ENCODE measurements at places on chromosomes 7 and 10.

- no peak for DNase-seq
Measured at GRCh38 chr7:100654908-100655831, 1.1 kb downstream of the ACTL6B start.

DNA sequence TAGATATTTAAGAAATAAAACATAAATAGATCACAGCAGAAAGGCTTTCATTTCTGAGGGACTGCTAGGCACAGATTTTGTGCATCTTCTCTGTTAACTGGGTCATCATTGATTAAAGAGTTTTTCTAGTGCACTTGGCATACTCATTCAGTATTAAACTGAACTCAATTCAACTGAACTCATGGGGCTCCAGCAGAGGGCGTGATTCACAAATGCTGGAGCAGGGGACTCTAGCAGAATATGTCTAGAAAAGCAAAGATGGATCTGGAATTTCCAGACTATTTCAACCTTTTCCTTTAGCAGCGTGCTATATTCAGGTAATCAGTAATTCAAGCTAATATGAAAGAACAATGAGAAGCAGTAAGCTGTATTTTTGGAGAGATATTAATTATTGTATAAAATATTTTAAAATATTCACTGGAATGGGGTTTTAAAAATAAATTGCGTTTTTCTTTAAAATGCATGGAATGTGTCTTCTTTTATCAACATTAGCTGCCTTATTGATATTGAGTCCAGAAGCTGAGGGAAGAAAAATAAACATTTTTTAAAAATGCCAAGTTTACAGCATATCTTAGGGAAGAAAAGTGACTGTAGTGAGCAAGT is 296.8 kb upstream of the CACNA2D1 start:
- DNase-seq, result peak; percentile 71

DNA sequence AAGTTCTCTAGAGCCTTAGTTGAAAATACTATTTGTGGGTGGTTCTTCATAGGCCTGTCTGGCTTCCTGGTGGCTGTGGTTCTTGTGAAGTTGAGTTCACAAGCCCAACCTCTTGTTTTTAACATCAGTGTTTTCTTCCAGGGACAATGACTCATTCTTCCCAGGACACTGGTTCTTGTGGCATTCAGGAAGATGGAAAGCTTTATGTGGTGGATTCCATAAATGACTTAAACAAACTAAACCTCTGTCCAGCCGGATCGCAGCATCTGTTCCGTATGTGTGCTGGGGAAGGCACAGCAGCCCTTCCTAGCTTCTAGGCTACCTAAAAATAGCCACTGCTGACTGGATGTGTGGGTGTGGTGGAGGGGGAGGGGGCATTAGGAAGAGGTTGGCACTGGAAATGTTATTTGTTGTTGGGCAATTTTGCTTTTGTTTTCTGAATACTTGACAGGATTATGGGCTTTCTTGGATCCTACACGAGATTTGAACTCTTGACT is 3.9 kb downstream of the LSMEM1 start:
- DNase-seq, result no peak

DNA sequence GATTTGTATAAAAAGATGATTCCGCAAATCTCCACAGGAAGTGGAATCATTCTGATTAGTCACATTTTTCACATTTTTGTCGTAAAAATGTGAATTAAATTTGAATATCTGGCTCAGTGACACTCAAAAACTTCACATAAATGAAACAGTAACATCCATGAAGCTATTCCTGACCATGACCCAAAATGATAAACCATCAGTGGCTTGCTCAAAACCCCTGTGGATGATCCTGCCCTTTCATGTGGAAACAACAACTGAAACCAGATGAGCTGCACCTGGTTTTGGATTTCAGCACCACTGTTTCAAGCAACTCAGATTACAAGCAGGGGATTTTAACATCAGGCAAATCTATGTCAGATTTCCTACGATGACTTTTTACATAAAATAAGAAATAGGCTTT is 80.3 kb downstream of the AMPH start:
- DNase-seq, result no peak

- no peak for DNase-seq
Measured at GRCh38 chr7:135168001-135168400, 2.5 kb downstream of the CYREN start.

DNA sequence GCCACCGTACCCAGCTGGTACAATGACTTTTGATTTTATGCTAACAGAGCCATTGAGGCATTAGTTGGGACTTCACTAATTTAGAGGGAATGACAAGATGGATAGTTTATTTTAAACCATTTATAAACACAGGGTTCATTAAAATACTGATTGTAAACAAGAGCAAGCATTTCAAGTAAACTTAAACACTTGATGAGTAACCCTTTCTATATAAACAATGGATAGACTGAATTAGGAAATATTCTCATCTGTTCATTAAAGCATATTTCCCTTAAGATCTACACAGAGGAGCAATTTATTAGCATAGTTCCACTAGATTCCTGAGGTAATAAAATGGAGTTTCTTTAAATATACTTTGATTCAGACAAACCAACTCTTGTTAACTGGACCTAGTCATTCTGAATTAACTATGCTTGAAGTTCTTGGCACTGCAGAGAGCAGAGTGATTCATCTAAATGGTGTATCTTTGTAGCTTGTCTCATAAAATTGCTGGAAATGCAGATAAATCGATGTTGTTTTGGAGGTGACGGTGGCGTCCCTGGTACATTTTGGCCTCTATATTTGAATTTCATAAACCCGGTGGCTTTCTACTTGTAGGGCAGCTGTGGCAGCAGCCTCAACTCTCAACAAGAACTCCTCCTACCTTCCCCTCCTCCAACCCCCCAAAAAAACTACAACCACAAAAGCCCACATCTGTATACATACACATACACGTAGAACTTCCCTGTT is 15.4 kb upstream of the VDAC2 start:
- DNase-seq, result no peak

- DNase-seq, result no peak
Measured at GRCh38 chr10:11796474-11796873, 26.7 kb upstream of the PROSER2 start.

DNA sequence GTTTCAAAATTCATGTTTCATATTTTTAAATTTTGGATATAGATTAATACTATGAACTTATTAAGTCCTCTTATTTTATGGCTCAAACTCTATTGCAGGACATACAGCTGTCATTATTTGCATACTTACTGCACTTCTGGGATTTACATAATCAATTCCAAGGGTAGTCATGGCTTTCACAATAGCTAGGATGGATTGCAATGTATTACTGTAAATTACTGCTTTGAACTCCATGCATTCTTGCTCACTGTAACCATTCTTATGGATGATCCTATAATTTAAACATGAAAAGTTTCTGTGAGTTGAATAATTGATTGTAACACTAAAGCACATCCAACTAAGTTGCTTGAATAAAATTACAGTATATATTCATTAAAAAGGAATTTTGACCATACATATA is 23.5 kb downstream of the GNAT3 start:
- no peak for DNase-seq

DNA sequence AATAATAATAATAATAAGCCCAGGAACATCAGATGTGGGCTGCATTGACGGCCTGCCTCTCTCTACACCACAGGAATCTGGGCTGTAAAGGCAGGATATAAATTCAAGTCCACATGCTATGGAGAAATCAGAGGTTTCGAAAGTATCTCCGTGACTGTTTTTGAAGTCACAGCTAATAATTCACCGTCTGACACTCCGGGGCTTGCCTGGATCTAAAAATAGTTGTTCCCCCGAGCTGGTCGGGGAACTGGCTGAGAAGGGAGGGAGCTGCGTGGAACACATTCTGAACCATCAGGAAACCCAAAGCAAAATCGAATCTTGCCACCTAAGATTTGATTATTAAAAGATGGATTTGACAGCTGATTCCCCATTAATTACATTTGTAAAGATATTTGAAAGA is 35.4 kb downstream of the KLF6 start:
- no peak for DNase-seq

DNA sequence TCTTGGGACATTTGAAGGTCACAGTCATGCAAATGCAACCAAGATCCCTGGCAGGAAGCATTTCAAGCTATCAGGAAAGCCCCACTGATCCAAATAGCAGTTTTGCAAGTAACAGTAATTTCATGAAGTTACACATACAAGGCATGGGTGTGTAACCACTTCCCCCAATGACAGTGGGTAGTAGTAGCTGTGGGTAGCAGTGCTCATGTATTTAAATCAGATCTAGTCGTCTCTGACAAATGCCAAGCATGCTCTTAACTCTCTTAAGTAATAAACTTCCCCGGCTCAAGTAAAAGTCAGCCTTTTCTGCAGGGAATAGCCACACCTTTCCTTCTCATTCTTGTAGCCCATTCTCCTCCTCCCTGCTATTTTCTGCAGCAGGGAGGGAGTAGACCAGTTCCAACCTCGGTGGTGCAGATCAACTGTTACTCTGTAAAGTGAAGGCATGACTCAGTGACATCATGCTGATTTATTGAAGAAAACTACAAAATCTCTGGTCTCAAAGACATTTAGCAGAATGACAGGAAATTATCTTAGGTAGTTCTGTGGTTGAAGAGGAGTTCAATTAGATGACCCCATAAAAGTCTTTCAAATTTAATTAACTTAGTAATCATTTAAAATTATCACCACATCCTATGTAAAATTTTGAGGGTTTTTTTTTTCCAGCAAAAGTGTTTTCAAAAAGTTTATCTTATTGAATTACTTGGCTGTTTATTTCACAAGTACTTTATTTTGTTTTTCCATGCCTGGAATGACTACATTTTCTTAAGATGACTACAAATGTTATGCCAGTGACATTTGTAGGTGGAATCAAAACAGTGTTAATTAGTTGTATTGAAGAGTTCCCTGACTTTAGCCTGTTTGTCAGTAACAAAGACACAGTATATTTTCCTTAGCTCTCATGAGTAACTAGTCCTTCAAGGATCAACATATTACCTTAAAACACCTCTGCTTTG is 568.3 kb downstream of the INHBA start:
- no peak for DNase-seq

DNA sequence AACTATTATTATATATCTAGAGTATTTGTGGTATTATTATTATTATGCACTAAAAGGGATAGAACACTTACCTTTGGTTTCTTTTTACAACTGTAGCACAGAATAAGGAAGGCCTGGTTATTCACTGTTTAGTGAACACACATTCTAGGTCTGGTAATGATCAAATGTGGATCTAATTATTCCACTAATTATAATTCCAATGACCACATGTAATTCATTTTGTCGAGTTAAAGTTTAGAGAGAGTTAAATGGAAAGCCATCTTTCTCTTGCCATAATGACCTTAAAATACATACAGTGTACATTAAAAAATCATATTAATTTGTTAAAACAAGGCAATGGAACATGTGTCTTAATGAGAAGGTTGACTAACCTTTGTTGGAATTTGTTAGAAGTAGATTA is 147.8 kb downstream of the SEM1 start:
- DNase-seq, result no peak

DNA sequence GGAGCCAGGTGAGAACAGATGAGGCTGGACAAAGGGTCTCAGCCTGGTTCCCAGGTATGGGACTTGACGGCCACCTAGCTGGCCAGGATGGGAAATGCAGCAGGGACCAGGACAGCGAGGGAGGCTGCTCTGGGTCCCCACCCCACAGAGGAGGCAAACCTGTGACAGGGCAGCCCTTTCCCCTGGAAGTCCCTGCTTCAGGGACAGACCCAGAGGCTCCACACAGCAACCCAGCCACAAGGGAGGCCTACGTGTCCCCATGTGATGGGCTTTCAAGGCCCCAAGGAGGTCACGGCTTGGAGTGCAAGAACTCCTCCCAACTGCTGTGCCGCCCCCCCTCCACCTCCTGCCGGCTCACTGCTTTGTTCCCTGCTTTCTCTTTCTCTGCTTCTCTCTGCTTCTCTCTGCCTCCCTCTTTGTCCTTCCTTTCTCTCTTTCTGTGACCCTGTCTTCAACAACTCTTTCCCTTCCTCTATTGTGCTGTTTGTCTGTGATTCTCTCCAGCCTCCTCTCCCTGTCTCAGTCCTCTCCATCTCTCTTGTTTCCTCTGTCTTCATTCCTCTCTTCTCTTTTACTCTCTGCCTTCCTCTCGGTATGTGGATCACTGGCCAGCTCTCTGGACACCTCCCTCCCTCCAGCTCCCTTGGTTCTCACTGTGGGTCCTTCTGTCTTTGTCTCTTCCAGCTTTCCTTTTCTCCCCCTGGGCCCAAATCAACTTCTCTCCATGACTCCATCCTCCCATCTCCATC is 9.6 kb upstream of the EIF5AL1 start:
- no peak for DNase-seq

DNA sequence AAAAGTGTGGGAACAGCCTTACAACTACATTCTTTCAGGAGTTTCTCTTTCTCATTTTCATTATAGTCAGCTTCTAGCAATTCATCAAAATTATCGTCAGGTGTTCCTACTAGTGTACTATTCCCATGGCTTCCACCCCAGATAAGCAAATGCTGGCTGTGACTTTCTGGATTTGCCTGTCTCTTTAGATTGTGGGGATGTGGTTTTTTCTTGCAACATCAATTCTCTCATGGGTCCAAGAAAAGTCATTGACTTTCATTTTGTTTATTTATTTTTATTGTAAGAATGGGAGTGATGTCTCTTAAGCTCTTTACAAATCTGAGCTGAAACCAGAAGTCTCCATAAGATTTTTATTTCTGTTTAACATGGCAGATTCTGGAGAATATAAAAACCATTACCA is 349.7 kb upstream of the SEMA3C start:
- DNase-seq, result no peak

GRCh38 chr7:80499350-80499953 is 12.4 kb downstream of the GNAT3 start:
- DNase-seq, result no peak

GRCh38 chr10:117130862-117131375 is 7.2 kb downstream of the VAX1 start:
- no peak for DNase-seq

GRCh38 chr7:155881471-155882350 is 69.4 kb upstream of the SHH start:
- DNase-seq, result no peak

- no peak for DNase-seq
Measured at GRCh38 chr7:154304740-154305700, 252.8 kb downstream of the DPP6 start.

GRCh38 chr7:46428295-46428694 is 507.2 kb upstream of the IGFBP3 start:
- DNase-seq, result no peak

DNA sequence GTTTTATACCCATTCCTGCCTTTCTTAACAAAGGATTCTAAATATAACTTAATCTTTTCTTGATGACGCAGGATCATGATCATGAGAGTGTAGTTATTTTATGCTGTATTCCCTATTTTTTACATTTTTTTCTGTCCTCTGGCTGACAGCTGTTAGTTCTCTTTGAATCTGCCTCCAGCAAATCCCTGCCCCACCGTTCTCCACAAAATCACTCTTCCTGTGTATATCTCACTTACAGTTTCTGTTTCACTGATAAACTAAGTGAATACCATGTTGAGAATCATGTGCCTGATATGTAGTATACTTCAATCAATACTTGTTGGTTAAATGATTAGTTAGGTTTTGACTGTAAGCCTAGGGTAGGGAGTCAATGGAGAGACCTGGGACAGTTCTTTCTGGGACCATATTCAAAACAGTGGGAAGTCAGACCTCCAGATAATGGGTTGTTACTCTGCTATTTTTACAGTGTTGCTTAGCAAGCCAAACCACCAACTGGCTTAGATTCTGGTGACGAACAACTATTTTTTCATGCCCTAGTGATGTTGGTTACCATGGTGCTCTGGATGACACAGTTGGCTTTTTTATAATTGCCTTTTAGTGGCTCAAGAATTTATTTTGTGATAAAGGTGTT is 12.8 kb downstream of the CNNM1 start:
- no peak for DNase-seq

- no peak for DNase-seq
Measured at GRCh38 chr10:132476146-132477065, 61.2 kb upstream of the INPP5A start.

GRCh38 chr7:34973400-34973760 is 63.9 kb downstream of the DPY19L1 start:
- DNase-seq, result no peak

All from NCI-H1105 (cell line).